ENCODE measurements at places on chromosomes 3 and 15.

GRCh38 chr3:46917257-46917656, 39.7 kb downstream of the PTH1R start:
- DNase-seq, result no peak

- peak; percentile 98 for DNase-seq
Measured at GRCh38 chr3:17742102-17742879, at the start of gene TBC1D5. Gene TBC1D5, minus strand, starts transcription at chr3:17742631. Its CDS starts 234,061 bp downstream, at chr3:17508570.

GRCh38 chr15:29883126-29883525, 60.9 kb upstream of the TJP1 start:
- no peak for DNase-seq

GRCh38 chr15:72271895-72272212, 500 bp downstream of the PARP6 start:
- no peak for DNase-seq

DNA sequence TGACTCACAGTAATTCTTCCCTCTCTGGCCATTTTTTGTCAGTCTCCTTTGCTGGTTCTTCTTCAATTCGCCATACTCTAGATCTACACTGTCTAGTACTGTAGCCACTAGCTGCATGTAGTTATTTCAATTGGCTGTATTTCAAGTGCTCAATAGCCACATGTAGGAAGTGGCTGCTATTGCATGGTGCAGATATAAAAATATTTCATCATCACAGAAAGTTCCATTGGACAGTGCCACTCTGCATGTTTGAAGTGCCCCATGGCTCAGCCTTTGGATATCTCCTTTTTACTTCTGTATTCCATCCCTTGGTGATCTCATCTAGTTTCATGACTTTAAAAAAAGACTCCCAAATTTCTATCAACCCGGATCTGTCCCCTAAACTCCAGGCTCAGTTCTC, 22.1 kb downstream of the PPP2R3A start:
- no peak for DNase-seq

GRCh38 chr3:167110901-167111300, 269.2 kb downstream of the ZBBX start:
- DNase-seq, result no peak

GRCh38 chr3:37450561-37450960, 276.2 kb upstream of the LRRFIP2 start:
- DNase-seq, result no peak

GRCh38 chr3:54240-54639, 142.3 kb upstream of the CHL1 start:
- no peak for DNase-seq

DNA sequence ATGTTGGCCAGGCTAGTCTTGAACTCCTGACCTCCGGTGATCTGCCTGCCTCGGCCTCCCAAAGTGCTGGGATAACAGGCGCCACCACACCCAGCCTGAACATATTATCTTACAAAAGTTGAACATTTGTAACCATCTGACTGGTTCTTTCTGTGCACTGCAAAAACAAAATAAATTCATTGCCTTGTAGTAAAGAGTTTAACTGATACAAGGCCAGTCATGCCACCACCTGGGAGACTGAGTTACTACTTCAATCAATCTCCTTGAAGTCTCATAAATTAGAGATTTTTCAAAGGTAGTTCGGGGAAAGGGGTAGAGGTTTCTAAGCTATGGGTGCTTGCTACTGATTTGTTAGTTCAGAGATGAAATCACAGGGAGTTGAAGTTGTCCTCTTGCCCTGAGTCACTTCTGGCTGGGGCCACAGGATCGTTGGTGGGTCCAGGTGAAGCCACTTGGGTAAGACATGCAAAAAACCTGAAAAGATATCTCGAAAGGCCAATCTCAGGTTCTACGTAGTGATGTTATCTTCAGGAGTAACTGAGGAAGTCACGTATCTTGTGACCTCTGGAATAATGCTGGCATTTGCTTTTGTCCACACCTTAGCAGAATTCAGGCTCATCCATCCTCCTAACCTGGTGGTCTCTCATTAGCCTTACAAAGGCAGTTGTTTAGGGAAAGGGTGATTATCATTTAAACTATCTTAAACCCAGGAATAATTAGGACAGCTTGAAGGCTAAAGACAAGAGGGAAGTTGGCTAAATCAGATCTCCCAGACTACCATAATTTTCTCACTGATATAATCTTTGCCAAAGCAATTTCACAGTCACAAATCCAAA, 33.7 kb downstream of the ZBTB11 start:
- no peak for DNase-seq
